ENCODE measurements at places on chromosomes 1 and 21. TPM values are rescaled to one million over a fixed set of nuclear protein-coding genes. Genes with fewer than 3 reads are reported as not detected.

Gene OR2M3
- not detected for total RNA-seq

DNA sequence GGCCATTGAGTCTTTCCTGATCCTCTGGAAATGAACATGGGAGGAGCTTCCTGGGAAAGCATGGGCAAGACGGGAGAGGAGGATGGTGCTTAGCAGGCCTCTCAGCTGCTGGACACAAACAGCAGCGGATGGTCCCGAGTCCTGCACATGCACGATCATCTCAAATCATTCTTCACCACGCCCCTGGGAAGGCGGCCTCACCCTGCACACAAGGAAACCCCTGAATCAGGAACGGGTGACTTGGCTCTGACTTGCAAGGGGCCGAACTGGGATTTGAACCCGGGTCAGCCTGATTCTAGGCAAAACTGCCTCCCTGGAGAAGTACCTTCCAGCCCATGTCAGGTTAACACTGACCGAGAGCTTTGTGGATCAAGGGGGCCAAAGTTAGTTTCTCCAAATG lies 134.8 kb upstream of the WNT4 start:
- DNase-seq, result no peak

GRCh38 chr1:147556643-147557042 lies 15.3 kb downstream of the BCL9 start:
- DNase-seq, result no peak

DNA sequence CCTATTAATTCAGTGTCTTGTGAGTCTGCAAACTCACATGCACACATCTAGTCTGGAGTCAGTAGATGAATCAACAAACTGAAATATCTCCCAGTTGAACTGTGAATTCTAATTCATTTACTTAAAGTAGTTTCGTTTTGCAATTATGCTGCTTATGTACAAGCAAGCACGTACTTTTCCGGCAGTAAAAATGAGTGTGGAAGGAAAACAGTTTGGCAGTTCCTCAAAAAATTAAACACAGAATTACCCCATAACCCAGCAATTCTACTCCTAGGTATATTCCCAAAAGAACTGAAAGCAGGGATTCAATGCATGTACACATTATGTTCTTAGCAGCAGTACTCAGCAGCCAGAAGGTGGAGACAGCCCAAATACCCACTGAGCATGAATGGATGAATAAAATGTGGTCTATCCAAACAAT lies 49.3 kb downstream of the GNB1 start:
- no peak for DNase-seq

Gene NUCKS1
- total RNA-seq, result 109 TPM
